ENCODE measurements at places on chromosomes 13 and 19. TPM values are rescaled to one million over a fixed set of nuclear protein-coding genes. Genes with fewer than 3 reads are reported as not detected.
A peak's percentile ranks its signal among the peaks of the same experiment; 100 is the strongest.

DNA sequence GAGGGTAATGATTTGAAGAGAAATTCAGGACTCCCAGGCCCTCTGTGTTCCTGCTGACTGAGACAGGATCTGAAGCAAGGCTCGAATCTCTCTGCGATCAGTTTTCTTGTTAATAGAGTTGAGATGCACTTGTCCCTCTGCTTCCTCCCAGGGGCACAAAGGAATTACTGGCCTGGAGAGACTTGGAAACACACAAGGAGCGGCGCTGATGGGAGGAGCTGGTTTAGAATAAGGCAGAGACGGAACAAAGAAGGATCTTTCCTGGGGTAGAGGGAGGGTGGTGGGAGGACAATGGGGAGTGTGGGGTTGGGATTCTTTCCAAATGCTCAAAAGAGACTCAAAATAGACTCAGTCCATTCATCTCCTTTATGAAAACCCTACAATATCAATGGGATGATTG, 719.1 kb downstream of the UQCRFS1 start:
- DNase-seq = no peak

GRCh38 chr13:39370554-39370953, 232.4 kb downstream of the LHFPL6 start:
- no peak for DNase-seq

NTF4 gene
- not detected for total RNA-seq

ZNF568 gene
- 7.7 TPM for total RNA-seq

SIGLEC6 gene
- total RNA-seq = 0.24 TPM

DNA sequence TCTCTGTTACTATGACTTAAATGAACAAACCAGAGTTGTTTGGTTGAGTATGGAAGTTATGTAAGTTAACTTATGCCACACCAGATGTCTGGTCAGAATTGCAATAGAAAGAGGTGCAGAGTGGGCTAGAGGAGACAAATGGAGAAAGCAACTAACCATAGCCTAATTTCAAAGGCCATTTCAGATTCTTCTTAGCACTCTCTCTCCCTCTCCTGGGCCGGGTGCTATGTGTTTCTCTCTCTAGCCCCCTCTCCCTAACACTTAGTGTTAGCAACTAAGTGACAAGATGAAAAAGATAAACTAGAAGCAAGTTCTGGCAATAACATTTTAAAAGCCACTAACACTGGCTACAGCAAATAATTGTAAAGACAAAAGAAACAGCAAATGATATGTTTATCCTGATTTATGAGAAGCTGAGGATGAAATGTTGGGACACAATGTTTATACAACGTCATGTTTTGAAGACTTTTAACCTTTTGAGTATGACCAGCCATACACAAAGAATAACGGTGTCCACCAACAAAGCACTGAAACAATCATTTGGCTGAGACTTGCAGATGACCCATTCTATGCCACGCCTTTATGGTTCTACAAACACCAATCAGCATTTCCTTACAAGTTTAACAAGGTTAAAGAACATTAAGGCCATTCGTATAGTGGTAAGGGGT, 18.6 kb downstream of the SERPINE3 start:
- no peak for DNase-seq

IL11 gene
- not detected for total RNA-seq

- no peak for DNase-seq
These were observed 48.2 kb upstream of the GPI start for GRCh38 chr19:34316741-34317301.

DNA sequence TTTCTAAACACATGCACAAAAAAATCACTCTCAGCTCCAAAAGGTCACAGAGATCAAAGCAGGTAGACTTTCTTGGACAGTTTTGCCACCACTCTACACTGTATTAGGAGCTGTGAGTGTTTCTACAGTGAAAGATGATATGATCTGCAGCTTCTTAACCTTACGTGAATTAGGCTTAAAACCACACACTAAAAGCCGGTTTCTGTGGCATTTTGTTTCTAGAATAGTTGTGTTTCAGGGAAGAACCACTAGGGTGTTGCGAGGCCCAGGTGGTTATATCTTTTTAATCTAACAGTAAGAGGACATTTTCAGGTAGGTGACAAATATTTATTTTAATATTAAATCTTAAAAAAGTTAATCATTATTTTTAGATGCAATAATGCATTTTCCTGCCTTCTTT, 216.4 kb downstream of the KLF5 start:
- no peak for DNase-seq

- no peak for DNase-seq
These were observed 19.6 kb downstream of the CELF5 start for GRCh38 chr19:3243819-3244700.

DNA sequence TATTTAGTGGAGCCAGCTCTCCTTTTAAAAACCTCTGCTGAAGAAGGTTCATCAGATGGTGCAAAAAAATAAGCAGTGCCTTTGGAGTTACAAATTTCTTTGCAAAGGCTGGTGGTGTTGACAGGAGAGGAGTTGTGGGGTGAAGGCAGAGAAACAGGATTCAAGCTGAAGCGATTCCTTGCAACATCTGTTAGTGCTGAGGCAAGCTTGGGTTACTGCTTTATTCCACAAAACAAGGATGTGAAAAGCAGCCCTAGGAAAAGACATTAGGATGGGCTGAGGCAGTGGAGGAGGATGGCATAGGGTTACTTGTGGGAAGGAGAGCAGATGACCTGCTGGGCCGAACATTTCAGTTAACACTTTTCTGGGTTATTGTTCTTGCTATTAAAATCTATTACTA, 390.7 kb downstream of the DLEU7 start:
- DNase-seq = no peak

DNA sequence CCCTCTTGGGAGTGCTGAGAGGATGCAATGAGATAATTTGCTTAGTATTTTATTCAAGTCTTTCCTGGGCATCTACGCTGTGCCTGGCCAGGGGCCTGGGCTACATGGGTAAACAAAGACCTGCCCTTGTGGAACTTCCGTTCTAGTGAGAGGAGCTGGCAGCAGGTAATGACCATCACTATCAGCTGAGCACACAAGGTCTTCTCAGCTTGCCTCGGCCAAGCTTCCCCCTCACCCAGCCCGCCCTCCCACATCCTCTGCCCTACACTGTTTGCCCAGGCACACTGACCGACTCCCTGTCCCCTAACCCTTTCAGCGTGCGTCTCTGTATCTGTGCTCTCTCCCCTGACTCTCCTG, 8.6 kb upstream of the FKRP start:
- peak; percentile 39 for DNase-seq

DNA sequence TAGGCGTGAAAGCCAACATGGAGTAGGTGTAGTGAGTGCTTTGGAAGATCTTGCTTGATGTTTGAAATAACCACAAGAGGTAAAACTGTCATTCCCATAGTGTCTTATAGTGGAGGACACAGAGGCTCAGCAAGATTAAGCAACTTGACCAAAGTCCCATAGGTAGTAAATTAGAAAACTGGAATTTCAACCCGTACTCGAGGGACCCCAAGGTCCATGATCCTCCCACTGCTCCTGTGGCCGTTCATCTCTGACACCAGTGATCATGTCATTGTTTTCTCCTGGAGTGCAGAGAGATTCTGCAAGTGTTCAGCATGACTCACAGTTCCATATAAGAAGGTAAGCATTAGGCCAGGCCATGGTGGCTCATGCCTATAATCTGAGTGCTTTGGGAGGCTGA, 126.9 kb downstream of the FGF9 start:
- no peak for DNase-seq

APBA3 gene
- total RNA-seq = 12.7 TPM

GRCh38 chr19:13684021-13684420, 80.3 kb upstream of the MRI1 start:
- DNase-seq = no peak

LMTK3 gene
- total RNA-seq = 0.70 TPM

ZNF570 gene
- total RNA-seq = 8.4 TPM

DNA sequence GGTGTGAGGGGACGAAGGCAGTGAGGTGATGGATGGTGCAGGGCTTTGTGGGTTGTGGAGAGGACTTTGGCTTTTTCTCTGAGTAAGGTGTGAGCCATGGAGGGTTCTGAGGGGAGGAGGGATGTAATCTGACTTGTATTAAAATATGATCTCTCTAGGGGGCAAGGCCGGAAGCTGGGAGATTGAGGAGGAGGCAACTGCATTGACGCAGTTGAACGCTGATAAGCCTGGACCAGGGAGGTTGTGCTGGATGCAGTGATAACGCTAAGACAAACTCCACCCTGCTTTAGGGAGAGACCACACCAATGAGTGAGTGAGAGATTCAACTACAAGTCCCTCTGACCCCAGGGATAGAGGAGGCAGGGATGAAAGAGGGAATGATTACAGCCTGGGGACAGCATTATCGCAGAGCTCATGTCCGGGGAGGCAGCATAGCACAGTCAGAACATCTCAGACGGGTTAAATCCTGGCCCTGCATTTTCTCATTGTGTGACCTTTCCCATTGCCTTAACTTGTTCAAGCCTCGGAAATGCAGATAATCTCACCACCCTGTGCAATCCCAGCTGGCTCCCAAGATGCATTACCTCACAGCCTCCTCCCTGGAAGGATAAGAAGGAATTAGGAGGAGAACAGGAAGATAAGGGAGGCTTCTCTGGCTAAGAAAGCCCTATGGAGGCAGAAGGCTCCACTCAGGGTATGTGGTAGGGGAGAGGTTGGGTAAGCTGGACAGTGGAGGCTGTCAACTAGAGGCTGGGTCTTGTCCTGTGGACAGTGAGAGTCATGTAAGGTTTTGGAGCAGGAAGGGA, 124.2 kb downstream of the CACNA1A start:
- no peak for DNase-seq

DNA sequence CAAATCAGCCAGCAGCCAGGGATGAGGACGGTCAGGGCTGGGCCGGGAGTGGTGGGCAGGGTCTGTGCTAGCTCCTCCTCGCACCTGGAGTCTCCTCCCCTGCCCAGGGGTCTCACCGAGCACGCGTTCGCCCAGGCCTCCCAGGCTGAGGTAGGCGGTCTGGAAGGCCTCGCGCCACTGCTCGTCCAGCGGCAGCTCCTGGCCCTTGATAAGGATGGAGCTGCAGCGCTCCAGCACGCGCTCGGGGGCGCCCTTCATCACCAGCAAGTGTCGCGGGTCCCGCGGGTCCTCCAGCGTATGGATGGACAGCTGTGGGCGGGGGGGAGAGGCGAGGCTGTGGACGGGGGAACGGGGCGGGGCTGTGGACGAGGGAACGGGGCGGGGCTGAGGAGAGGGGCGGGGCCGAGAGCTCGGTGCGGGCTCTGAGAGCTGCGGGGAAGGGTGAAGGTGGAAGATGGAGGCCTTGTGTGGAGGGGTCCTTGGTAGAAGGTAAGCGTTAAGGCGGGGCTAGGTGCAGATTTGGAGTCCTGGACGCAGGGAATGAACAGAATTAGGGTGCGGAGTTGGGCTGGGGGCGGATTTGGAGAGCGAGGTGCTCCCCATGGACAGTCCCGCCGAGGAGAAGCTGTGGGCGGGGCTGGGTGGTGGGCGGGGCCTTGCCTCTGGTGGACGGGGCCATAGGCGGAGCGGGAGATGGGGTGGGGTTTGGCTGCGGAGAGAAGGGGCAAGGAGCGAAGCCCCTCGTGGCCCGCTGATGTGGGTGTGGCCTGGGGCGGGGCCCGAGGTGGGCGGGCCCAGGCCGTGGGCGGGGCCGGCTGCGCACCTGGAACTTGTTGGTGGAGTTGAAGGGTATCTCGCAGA, 5.7 kb downstream of the ATP4A start:
- DNase-seq = no peak

FAAP24 gene
- total RNA-seq = 0.46 TPM

BST2 gene
- total RNA-seq = 54.5 TPM

DNA sequence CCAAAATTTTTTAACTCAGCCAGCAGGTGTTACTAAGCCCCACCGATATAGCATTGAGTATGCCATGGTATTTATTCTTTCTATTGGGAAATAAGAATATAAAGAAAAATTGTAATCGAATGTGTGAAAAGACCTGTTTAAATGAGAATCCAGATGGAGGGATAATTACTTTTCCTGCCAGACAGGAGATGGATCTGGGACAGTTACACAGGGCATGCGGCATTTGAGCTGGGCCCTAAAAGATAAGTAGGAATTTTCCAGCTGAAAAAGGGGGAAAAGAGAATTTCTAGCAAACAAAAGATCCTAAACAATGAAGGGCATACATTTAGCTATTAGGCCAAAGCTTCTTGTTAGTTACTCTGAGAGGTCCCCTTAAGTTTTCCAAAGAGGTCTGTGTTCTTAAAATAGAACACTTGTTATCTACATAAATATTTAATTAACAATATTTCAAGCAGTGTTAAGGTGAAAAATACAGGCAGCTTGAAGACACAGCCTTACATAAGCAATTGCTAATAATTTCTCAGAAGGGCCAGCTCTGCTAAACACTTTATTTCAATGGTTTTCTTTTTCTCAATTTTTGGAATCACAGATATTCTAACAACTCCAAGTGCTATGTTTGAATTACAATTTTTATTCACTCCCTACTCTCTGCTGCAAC, 63.7 kb downstream of the TBC1D4 start:
- DNase-seq = no peak

- no peak for DNase-seq
These were observed 126.6 kb downstream of the USP12 start for GRCh38 chr13:27044837-27045570.

GSX1 gene
- not detected for total RNA-seq

GRCh38 chr13:101473458-101473857, 21.0 kb downstream of the ITGBL1 start:
- no peak for DNase-seq

DNA sequence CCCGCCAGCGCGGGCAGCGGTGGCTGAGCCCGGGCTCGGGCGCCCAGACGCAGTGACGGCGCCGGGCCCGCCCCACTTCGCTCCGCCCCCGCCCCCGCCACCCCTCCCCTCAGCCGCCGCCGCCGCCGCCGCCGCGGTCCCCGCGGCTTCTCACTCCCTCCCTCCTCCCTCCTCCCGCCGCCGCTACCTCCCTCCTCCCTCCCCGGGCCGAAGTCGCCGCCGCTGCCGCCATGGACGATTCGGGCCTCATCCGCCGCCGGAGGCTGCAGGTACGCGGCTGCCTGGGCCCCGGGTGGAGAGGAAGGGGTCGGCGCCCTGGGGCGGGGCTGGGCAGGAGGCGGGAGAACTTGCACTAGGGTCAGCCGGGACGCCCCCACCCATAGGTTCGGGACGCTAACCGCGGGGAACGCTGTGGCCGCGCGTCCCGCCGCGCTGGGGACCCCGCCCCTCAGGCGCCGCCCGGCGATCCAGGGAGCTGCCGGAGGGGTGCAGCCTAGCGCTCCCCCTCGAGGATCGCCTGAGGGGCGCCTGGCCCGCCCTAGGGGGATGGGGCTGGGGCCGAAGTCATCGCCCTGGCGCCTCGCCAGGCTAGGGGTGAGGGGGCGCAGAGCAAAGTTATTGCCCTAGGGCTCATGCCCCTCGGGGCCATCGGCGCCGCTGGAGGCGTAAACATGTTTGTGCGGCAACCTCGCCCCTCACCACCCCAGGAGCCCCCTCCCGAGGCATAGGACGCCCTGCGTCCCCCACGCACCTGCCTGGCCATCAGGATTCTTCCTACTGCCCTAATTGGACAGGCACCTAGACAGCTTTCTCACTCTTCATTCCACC, 427 bp downstream of the RTBDN start:
- DNase-seq = no peak

DNA sequence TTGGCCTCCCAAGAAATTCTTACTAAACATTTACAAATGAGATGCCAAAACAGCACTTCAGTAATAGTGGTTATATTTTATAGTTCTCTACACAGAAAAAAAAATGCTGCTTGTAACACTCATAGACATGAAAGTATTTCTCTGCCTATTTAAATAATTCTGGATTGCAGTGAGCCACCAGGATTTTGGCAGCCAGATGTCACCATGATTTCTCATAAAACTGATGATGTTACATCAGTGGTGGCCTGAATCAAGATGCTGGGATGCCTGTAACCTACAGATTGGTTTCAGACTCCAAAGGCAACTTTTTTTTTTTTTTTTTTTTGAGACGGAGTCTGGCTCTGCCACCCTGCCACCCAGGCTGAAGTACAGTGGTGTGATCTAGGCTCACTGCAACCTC, 2.7 kb upstream of the CAPS start:
- no peak for DNase-seq

GRCh38 chr13:86559901-86560300, 760.7 kb upstream of the SLITRK6 start:
- DNase-seq = no peak

RUBCNL gene
- total RNA-seq = 0.51 TPM
